Cerebellum (tissue), 4 donors: ENCODE measurements at places on chromosomes 1 and 21.

GRCh38 chr21:41477641-41478318 is 30.2 kb downstream of the TMPRSS2 start:
- DNase-seq: no peak

- DNase-seq: no peak
Measured at GRCh38 chr1:206672844-206673758, 11.6 kb upstream of the MAPKAPK2 start.

DNA sequence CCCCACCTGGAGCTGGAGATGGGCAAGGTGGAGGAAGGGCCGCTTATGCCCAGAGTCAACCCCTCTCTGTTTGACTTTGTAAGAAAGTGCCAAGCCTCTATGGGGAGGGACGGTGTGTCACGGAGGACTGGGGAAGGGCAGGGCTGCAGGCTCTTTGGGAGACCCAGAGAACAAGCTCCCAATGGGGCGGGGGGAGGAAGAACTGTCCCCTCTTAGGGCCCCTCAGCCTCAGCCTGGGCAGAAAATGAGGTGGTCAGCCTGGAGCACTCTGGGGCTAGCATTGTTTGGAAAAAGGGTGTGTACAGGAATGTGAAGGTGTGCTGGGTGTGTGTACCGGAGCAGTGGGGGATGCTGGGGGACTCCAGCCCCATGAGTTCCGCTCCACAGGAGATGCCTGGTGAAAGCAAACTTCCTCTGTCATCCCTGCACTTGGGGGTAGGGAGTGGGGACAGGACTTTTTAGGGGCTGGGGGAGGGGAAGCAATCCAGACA is 1.2 kb upstream of the INAVA start:
- no peak for DNase-seq

DNA sequence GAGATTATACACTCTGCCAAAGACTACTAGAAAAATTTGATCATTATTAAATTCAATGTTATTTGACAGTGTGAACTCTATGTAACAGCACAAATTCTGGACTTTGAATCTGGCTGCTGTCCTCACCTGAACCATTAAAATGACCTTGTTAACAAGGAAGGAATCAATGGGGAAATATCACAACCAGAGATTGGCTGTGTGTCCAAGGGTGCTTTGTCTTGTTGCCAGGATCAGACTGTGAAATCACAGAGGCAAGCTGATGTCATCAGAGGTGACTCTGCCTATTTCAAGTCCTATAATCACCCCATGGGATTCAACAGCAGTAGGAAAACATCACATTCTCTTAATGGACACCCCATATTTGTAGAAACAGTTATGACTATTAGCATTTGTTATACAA is 46.8 kb downstream of the ADAMTS5 start:
- no peak for DNase-seq

GRCh38 chr1:47703156-47703825 is 265.4 kb downstream of the FOXD2 start:
- no peak for DNase-seq

DNA sequence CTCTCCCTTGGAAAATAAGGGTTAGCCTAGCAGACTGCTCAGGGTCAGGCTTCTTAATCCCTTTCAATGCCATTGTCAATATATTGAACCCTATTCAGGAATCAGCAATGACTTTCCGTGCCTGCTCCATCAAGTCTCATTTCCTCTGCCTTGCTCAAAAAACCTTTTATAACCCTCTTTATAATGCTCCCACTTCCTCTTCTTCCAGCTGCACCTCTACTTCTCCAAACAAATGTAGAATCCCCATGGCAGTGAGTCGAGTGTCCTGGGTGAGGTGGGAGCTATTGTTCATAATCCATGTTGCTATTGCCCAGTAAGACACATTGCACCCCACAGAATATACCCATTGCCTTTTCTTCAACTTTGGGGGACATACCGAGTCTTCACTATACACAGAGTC is 58.6 kb downstream of the OLIG1 start:
- no peak for DNase-seq

- DNase-seq: no peak
Measured at GRCh38 chr1:30818568-30819243, 61.1 kb upstream of the LAPTM5 start.

DNA sequence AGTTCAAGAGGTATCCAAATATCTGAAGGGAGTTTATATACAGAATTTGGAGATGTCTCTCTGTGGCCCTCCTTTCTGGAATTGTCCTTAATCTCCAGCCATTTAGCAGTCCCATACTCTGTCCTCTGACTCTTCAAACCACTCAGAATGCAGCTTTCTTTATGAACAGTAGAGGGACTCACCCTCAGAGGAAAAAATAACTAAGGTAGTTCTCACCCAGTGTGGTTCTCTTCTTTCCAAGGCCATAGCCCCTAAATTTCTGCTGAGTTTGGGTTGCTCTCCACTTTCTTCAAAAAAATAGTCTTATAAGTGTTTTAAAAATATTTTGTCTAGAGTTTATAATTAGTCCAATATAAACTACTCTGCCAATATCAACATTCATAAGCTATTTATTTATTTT is 369.7 kb downstream of the MATN1 start:
- DNase-seq: no peak

DNA sequence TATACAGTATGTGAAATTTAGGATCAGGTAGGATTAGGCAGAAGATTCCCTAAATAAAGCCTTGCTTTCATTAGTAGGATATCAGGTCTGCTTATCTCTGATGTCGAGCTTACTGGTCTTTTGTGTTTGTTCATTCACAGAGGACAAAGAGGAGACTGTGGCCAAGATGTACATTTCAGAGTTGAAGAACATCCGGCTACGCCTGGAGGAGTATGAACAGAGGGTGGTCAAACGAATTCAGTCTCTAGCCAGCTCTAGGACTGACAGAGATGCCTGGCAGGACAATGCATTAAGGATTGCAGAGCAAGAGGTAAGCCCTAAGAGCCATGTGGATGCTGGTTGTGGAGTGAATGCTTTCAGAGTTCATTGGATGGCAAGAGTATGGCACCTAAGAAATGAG is 106.2 kb downstream of the MACF1 start:
- DNase-seq: no peak

GRCh38 chr1:24443241-24443656 is 27.6 kb downstream of the NIPAL3 start:
- DNase-seq: no peak

GRCh38 chr1:30765556-30766434 is 8.2 kb upstream of the LAPTM5 start:
- no peak for DNase-seq

- no peak for DNase-seq
Measured at GRCh38 chr1:200081151-200081968, 53.9 kb downstream of the NR5A2 start.

DNA sequence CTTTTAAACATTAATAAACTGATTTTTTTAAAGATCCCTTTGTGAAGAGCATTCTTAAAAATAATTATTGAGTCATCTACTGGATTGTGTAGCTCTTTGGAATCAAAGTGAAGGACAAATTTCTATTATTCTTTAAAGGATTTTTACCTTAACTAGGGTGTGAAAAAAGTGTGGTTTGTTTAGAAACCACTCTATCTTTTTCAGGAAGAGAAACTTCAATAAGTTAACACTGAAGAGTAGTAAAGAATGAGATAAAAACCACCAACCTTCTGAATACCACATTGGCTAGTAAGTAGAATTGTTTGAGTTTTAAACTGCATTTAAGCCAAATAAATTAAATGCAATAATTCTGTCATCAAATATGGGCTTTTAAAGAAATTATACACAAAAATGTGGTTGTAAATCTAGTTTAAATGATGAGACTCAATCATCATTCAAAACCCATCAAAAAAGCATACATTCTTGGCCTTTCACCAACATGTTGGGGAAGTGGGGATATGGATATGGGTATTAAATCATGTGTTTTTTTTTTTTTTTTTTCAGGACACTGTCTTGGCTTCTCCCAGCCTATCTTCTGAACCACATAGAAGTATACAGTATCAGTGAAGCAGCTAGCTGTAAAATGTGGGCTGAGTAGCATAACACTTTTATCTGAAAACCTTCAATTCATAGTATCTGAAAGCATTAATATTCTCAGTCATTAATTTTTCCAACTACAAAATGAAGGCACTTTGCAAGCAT is 4.8 kb downstream of the S1PR1 start:
- no peak for DNase-seq

DNA sequence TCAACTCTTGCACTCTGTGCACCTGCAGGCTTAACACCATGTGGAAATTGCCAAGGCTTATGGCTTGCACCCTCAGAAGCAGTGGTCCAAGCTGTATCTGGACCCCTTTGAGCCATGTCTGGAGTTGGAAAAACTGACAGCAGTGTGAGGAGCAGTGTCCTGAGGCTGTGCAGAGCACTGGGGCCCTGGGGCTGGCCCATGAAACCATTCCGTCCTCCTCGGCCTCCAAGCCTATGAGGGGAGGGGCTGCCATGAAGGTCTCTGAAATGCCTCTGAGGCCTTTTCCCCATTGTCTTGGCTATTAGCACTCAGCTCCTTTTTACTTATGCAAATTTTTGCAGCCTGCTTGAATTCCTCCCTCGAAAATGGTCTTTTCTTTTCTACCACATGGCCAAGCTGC is 126.7 kb downstream of the DISC1 start:
- DNase-seq: no peak

DNA sequence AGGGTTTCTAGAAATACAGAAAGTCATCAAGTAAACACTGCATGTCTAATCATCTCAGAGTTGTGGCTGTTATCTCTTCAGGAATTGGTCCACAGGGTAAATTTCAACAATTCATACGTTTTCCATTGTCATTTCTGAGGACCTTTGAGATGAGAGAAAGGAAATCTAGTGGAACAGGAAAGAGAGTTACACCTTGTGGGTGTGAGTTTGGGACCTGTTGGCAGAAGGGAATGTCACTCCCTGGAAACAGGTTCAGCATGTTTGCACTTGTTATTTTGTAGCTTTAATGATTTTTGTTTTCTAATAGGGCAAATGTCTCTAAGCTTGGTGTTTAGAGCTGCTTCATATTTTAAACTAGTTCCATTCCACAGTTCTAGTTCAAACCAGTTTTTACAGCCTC is 5.6 kb downstream of the TMEM167B start:
- DNase-seq: no peak

DNA sequence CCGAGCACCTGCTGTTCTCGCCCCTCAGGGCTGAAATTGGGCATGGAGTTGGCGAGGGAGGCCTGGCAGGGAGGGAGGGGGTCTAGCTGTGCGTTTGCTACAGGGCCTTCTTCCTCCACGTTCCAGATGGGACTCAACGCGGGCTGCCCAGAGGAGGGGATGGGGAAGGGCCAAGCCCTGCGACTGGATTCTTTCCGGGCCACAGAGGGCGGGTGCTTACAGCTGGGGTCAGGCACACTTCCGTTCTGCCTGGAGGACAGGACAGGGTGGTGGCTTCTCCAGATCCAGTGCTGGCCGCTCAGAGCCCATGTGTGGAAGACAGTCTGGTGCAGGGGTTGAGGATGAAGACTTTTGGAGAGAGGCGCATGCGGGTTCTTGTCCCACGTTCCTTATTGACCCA is 90.0 kb downstream of the EDEM3 start:
- no peak for DNase-seq
